ENCODE measurements at places on chromosomes 6 and 20. TPM values are rescaled to one million over a fixed set of nuclear protein-coding genes. Genes with fewer than 3 reads are reported as not detected.

- DNase-seq = no peak
Measured at GRCh38 chr20:15565786-15566185, 1007.5 kb downstream of the KIF16B start.

DNA sequence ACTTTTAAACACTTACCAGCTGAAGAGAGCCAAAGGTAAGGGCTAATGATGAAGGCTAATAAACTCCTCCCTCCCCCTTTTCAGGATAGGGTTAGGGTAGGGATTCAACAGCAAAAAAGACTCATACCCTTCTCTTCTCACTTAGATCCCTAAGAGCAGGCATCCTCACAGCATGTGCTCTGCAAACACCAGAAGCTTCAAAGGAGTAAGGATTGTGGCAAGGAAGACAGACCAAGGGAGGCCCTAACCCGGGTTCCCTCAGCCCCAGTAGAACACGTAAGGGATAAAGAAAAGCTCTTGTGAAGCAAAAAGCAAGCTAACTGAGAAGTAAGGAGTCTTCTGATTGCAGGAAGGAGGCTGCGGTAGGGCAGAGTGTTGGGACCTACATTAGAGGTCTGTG is 11.6 kb downstream of the MAP3K7 start:
- no peak for DNase-seq

DNA sequence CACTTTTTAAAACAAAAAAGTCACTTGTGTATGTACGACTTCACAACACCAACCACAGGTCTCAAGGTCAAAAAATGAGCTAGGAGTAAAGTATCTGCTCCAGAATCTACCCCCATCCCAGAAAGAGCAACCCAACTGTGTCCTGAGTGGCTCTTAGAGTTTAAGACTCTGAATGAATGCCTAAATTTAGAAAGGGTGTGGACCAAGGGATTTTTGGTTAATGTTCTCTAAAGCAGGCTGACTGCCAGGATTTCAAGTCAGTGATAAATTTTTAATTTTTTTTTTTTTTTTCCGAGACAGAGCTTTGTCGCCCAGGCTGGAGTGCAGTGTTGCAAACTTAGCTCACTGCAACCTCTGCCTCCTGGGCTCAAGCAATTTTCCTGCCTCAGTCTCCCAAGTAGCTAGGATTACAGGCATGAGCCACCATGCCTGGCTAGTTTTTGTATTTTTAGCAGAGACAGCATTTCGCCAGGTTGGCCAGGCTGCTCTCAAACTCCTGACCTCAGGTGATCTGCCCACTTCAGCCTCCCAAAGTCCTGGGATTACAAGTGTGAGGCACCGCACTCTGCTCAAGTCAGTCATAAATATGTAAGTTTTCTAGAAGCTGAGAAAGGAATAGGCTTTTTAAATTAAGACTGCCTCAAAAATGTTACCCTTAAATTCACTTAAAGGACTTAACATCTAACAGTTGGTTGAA is 20.2 kb downstream of the STAU1 start:
- no peak for DNase-seq

- no peak for DNase-seq
Measured at GRCh38 chr6:137759624-137760023, 107.4 kb upstream of the TNFAIP3 start.

GRCh38 chr6:53771785-53772624 is 22.8 kb upstream of the LRRC1 start:
- DNase-seq = no peak

GRCh38 chr6:52526634-52527033 is 50.2 kb downstream of the TRAM2 start:
- no peak for DNase-seq

- DNase-seq = no peak
Measured at GRCh38 chr6:125507987-125508655, 206.4 kb upstream of the HDDC2 start.

- DNase-seq = no peak
Measured at GRCh38 chr6:37289931-37290330, 32.0 kb upstream of the TMEM217 start.

The FHL5 gene
- total RNA-seq = 5.3 TPM

The PHF10 gene
- 56.6 TPM for total RNA-seq

The DZANK1 gene
- 0.60 TPM for total RNA-seq

Data from left ventricle myocardium inferior (tissue), 1 donor.